ENCODE measurements at places on chromosomes 3 and 15.

DNA sequence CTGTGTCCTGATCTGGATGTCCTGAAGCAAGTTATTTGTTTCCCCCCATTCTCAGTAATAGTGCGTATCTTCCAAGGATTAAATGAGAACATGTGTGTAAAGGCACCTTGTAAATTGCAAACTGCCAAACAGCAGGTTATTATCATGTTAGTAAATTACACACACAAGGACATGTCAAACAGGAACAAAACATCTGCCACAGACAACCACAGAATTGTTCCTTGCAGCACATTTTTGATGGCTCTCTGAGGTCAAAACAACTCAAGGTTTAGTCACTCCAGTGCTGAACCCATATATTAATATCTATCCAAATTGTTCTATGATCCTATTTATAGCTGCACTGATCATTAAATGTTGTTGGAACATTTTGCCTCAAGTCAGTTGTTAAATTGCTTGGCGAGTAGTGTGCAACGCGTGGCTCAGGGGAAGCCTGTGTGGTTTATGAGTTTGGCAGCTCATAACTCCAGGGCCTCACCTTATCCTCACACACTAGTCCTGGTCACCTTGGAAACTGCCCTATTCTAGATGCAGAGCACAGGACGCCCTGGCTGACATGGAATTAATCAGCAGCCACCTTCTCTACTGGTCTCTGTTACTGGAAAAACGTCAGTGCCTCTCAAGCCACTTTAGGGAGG lies 46.3 kb upstream of the CDV3 start:
- no peak for DNase-seq

DNA sequence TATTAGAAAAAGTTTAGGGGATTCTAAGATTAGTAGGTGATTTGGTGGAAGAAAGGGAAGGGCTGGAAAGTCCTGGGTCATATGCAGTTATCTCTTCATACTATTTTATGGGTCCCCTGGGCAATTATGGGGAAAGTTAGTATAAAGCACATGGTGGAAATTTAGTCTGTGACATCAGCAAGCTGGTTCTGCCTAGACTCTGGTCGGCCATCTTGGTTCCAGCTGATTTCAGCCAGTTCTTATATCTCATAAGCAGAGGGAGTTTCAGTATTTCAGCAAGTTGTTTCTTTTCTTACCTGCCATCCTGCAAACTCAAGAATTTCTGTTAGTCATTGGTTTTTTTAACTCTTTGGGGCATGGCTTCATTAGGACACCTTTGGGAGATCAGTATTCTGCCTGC lies 1.0 kb upstream of the LYZL4 start:
- DNase-seq: no peak

DNA sequence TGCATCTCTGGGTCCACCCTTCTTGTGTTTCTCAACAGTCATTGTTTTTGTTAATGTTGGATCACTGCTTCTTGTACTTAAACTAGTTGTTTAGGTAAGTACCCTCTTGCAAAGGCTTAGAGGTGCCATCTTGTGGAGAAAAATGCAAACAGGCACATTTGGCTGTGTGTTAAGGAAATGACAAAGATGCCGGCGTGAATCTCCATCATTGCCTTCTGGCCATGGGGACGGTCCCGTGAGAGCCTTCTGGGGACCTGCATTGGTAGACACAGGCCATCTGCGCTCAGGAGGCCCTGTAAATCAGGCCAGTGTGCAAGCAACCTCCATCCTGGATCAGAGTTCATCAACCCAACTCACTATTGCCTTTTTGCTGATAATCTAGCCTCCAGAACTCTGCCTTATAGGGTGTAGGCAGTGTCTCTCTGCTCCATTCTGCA lies 158.6 kb upstream of the NR2E3 start:
- DNase-seq: peak; percentile 90

DNA sequence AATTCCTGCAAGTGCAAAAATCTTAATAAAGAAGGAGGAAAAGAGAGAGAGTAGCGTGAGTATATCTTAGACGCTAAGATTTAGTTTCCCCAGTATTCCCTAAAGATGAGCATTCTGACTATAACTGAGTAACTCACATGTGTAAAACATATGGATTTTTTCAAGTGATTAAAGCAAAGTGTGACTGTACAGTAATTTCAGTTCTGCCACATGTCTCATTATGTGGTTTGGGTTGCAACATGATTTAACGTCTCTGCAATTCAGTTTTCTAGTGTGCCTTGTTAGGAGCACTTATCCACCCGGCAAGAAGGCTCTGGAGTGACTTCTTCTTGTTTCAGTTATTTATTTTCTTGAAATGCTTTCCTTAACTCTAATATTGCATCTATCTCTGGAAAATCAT lies 514.1 kb downstream of the ROBO1 start:
- no peak for DNase-seq

DNA sequence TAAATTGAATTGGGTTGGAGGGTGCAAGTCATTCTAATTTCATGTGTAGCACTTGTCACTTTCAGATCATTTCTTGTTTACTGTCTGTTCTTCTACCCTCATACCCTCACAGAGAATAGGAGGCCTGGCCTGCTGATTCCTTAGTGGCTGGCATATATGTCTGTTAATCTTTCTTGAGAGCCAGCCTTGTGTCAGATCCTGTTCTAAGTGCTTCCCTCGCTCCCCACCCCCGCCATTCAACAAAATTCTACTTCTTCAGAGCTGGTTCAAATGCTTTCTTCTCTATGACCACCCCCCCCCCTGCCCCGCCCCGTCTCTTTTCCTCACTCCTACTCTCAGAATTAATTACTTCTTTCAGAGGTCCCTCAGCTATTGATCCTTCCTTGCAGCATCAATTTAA lies 1.5 kb upstream of the U2SURP start:
- no peak for DNase-seq

DNA sequence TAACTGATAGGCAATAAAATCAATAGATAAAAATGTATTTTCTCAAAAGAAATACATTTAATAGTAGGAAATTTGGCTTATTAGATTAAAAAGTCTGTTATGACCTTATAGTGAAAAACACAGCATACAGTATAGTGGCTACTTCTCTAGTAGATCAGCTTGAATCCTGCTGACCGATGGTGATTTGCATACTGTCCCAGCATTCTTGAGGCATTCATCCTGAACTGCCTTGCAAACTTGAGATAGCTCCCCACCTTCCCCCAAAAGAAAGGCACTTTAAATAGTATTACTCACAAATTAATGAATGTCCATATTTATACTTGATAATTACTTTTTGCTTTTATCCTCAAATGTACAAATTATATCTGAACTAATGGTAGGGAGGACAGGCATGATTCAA lies 6.7 kb downstream of the CHMP2B start:
- DNase-seq: no peak

GRCh38 chr3:184565421-184566211 lies 4.0 kb downstream of the EPHB3 start:
- peak; percentile 56 for DNase-seq

GRCh38 chr3:146650691-146651442 lies 45.7 kb upstream of the PLSCR5 start:
- peak; percentile 4 for DNase-seq

GRCh38 chr15:36914466-36914865 lies 185.9 kb downstream of the MEIS2 start:
- peak; percentile 60 for DNase-seq

DNA sequence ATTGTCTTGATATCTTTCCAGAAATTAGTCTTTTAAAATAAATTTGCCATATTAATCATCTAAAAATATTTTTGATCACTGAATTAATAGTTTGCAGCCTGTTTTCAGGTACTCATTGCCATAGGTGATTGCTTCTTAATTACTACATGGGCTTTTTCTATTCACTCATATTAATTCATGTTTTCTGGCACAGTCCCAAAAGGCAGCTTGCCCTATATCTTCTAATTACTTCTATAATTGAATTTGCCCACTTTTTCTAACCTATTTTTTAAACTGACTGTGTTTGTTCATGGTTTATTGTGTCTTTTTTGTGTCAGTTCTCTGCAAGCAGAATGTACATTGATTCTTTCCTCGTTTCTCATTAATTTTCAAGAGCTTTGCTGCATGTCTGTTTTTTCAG lies 85.7 kb upstream of the SOX2 start:
- DNase-seq: no peak

DNA sequence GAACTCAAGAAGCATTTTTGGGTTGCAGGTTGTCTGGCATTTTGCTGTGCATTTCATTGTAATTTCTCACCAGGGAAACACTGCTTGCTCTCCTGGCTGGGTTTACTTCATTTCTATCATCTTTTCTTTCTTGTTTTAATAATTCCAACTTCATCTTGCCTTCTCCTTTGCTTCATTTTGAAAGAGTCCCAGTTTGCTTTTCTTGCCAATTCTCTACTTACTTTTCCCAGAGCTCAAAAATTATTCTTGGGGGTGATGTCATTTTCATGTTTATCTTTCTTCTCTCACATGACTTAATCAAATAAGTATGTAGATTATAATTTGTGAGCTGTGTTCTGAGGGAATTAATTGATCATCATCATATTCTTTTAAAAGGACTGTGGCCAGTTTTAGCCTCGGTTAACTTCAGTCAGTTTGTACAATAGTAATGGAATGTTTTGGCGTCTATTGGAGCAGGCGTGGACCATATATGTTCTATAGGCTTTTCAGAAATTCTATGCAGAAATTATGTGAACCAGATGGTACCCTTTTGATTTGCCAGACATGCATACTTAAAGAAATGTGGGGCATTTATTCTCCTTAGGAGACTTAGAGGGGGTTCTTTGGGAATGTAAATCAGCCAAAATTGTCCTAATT lies 30.1 kb downstream of the SH3GL3 start:
- no peak for DNase-seq

- no peak for DNase-seq
Observed at GRCh38 chr3:165846056-165846455, 8.8 kb upstream of the BCHE start.

- DNase-seq: no peak
Observed at GRCh38 chr3:156455839-156456238, 99.1 kb downstream of the SSR3 start.

GRCh38 chr3:183466575-183466974 lies 38.2 kb upstream of the MCF2L2 start:
- DNase-seq: no peak

- DNase-seq: peak; percentile 32
Observed at GRCh38 chr3:71305231-71306206, 278.0 kb downstream of the FOXP1 start.

- peak; percentile 24 for DNase-seq
Observed at GRCh38 chr3:65330072-65330471, 642.3 kb upstream of the ADAMTS9 start.

GRCh38 chr3:124132813-124133212 lies 140.9 kb upstream of the ROPN1 start:
- DNase-seq: no peak

DNA sequence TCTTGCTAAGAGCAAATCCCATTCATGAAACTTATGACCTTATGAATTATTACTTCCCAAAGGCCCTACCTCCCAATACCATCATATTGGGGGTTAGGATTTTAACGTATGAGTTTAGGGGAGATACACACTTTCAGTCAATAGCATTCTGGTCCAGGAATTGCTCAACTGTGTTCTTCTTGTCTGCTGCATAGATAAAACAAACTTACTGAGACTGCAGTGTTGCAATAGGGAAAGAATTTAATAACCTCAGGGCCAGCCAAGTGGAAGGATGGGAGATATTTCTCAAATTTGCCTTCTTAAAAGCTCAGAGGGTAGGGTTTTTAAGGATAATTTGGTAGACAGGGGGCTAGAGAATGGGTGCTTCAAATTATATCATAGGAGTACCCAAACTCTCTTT lies 625.8 kb downstream of the OTOL1 start:
- DNase-seq: peak; percentile 56

- no peak for DNase-seq
Observed at GRCh38 chr3:21587894-21588293, 163.1 kb downstream of the ZNF385D start.

- DNase-seq: peak; percentile 11
Observed at GRCh38 chr3:57127891-57128518, 37.1 kb downstream of the IL17RD start.

DNA sequence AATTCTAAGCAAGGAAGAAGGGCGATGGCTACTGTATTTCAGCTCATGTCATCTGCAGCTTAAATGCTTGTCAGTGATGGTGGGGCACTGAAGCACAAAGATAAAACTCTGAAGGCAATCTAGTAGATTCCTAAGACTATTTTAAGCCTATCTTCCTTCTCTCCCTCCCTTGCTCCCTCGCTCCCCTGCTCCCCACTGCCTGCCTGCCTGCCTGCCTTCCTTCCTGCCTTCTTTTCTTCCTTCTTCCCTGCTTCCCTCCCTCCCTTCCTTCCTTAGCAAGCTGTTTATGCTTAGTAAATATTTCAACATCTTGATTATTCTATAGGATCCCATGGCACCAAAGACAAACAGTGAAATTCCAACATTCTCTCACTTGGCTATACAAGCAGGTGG lies 99.6 kb downstream of the OXSM start:
- DNase-seq: no peak

DNA sequence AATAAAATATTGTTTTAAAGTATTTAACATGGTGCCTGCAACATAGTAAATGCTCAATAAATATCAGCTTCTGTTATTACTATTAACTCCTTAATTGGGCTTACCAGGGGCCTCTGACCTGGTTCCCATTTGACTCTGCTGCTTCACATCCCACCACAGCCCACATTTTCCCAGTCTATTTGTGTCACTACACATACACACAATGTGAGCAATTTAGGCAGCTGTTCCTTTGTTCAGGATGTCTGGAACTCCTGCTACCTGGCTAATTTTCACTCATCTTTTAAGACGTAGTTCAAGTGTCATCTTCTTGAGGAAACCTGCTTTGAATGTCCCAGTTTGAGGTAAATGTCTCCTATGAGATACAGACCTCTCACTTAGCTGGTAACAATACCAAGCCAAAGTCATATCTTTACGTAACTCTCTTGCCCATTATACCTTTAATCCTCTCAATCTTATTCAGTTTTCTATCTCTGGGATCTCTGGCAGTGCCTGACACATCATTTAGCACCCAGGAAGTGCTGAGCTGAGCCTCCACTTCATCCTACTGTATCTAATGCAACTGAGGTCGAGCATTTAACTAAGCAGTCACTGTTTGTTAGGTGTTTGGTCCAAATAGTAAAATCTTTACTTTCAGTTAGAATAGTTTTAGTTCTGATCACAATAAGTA lies 4.4 kb downstream of the TGFBR2 start:
- no peak for DNase-seq

- DNase-seq: no peak
Observed at GRCh38 chr3:50302095-50303012, 1.0 kb downstream of the HYAL1 start.

GRCh38 chr3:133644768-133645167 lies 17.0 kb downstream of the TOPBP1 start:
- peak; percentile 86 for DNase-seq

GRCh38 chr3:129627350-129628168 lies 21.1 kb upstream of the PLXND1 start:
- peak; percentile 93 for DNase-seq

Data from fibroblast of pulmonary artery (primary cell).